Hematopoietic multipotent progenitor cell (in vitro differentiated cells): ENCODE measurements at places on chromosomes 6 and 20.

GRCh38 chr20:16113736-16114135 is 459.5 kb downstream of the KIF16B start:
- no peak for DNase-seq

GRCh38 chr20:63664861-63665594 is 6.9 kb downstream of the RTEL1 start:
- no peak for DNase-seq

DNA sequence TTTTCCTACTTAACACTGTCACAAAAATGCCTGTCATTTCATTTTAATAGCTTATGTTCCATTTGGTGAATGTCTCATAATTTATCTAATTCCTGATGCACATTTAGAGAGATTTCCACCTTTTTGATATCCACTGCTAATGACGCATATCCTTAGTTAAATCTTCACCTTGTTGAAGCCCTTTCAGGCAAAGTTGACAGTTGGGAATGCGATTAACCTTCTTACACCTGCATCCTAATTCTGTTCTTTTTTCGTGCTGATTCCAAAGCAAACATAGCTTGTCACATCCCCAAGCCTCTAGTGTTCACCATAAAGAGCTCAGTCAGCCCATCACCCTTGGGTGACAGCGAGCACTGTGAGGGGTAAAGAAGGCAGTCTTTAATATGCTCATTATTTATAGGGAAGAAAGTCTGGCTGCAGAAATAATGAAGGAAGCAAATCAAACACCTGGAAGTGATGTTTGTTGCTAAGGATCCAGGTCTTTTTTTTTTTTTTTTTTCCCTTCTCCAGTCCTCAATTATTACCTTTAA is 205.6 kb downstream of the DTNBP1 start:
- no peak for DNase-seq

DNA sequence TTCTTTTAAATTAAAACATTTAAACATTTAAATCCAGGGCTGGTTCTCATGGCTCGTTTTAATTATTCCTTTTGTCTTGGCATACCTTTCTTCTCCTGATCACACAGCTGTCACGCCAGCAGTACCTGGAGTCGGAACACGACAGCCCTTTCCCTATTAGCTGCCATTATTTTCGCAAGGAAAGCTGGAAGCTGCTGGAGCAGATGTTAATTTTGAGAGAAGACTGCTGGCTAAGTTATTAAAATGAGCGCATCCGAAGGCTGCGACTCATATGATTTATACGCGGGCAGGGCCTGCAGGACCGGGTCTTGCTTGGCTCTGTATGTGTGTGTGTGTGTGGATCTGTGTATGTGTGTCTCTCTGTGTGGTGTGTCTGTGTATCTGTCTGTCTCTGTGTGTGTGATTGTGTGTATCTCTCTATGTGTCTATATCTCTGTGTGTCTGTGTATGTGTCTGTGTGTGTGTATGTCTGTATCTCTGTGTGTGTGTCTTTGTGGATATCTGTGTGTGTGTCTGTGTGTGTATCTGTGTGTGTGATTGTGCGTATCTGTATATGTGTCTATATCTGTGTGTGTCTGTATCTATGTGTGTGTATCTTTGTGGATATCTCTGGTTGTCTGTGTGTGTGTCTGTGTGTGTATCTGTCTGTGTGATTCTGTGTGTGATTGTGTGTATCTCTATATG is 191.5 kb downstream of the CDH4 start:
- no peak for DNase-seq

GRCh38 chr6:121823437-121823851 is 388.0 kb downstream of the GJA1 start:
- no peak for DNase-seq

DNA sequence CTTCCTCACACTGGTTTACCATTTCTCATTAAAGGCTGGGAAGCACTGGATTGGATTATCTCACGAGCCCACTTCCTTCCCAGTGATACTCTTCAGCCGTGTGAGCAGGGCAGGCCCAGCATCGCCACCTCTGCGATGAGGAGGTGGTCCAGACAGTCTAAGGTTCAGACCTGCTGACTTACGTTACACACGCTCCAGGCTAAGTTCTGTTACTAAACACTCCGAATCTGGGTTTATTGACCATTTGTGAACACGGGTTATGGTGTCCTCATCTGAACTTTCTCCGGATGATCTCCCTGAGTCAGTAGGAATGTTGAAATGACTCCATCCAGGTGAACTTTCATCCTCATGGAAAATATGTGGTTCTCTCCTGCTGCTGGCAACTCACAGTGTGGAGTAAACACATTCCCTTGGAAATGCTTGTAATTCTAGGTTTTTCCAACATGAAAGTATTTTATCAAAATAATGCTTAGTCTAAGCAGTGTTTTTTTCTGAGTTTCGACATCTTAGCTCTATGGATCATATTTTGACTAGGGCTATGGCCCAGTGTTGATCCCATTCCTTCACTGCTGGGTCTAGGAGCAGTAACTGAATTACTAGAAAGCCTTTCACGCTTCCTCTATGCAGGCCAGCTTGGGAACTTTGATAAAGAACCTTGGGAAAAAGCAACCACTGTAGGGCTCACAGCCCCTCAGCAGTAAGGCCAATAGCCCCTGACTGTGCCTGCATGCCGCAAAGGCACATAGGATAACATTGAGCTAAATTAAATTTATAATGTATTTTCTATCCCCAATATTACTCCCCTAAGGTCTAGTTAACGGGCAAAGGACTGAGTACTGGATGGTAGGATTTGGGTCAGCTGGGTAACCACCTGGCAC is 37.7 kb upstream of the PXDC1 start:
- DNase-seq = no peak

DNA sequence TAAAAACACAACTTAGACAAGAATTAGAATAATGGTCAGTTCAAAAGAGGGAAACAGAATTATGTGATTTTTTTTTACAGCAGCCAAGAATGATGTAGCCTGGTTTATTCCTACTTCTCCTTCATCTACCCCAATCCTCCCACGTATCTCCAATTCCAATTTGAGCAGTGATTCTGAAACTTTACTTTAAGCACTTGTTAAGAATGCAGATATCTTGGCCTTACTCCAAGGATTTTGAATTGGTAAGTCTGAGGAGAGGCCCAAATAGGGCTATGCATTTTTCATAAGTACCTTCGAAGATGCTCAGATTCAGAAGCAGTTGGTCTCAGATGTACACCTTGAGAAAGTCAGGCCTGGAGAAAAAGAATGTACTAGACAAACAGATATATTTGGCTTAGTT is 233.4 kb upstream of the FLRT3 start:
- DNase-seq = no peak

DNA sequence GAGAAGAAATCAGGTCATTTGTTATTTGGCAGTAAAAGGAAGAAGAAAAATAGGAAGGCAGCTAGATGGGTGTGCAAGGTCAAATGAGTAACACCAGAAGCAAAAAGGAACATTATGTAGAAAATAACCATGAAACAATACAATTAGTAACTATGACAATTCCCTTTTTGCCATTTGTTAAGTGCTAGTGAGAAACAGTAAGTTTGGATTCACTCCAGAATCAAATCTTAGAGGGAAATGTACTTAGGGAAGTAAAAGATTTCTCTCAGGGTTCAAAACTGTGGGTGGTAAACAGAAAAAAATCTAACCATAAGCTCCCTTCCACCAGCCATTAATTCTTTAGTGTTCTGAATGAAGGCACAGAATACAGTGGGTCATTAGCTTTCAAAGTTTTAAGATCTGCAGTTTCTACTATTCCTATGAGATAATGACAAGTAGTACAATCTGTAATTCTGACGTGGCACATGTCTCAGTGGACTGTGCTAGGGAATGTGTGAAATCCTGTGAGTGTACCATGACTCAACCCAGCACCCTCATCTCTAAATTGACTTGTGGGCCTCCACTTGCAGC is 17.1 kb downstream of the REPS1 start:
- no peak for DNase-seq

DNA sequence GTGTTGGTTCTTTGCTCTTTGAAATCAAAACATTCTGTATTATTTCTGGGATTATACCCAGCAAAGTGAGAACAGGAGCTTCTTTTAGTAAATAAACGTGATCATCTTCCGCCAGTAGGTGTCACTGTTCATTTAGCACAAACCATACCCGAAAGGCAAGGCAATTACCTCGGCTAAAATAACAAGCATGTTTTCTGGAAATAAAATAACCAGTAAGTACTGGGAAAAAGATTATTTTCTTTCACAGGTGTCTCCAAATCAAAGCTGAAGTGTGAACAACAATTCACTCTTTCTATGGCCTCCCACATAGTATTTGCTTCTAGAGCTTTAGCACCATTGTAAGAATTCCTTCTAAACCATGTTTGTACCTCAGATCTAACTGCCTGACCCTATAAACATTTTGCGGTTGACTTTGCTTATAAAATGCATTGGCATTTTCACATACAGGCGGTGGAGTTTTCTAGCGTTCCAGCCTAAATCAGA is 144.6 kb upstream of the AGPAT4 start:
- DNase-seq = peak; percentile 73

GRCh38 chr6:113464960-113465359 is 392.2 kb upstream of the MARCKS start:
- DNase-seq = no peak
